Activated naive CD8-positive, alpha-beta T cell treated with anti-CD3 and anti-CD28 coated beads, Interleukin-2, amount 10 ng/mL, durations not matched to agents 7 days and 5 days (primary cell): ENCODE measurements at places on chromosomes 16 and 17. TPM values are rescaled to one million over a fixed set of nuclear protein-coding genes. Genes with fewer than 3 reads are reported as not detected.

GRCh38 chr17:21275579-21276263, 8.8 kb upstream of the MAP2K3 start:
- peak overlapping the region; percentile 82 for H3K27ac ChIP-seq
- H3K4me3 ChIP-seq, result peak overlapping the region; percentile 85
- no peaks in the 10 kb centered on the region for H3K27me3 ChIP-seq
- H3K36me3 ChIP-seq, result no peaks in the 10 kb centered on the region
- H3K4me1 ChIP-seq, result peaks cover 37% of the 10 kb centered on the region
- peak; percentile 98 for DNase-seq

DNA sequence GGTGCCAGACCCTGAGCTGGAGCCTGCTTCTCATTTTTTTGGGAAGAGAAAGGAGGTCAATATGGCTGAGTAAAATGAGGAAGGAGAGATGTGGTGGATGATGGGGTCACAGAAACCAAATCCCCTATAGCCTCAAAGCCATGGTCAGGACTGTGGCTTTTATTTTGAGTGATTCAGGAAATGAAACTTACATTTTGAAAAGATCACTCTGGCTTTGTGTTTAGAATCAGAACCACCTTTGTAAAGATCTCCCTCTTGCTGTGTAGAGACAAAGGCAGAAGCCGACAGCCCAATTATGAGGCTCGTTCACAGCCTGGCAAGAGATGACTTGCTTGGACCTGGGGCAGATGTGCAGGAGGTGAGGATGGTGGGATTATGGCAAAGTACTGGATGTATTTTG, 121.6 kb upstream of the ANKFN1 start:
- peaks cover 12% of the 10 kb centered on the region for H3K27me3 ChIP-seq
- no peak overlapping the region for H3K27ac ChIP-seq
- DNase-seq, result no peak

- H3K27me3 ChIP-seq, result no peaks in the 10 kb centered on the region
- H3K36me3 ChIP-seq, result peaks cover 19% of the 10 kb centered on the region
- no peak for DNase-seq
- no peak overlapping the region for H3K27ac ChIP-seq
- H3K4me1 ChIP-seq, result peaks cover 2% of the 10 kb centered on the region
Measured at GRCh38 chr17:17227608-17228520, 9.1 kb downstream of the FLCN start.

SLC38A8 gene
- not detected for total RNA-seq

- peak overlapping the region; percentile 89 for H3K27ac ChIP-seq
- peaks cover 2% of the 10 kb centered on the region for H3K27me3 ChIP-seq
- peaks cover 52% of the 10 kb centered on the region for H3K4me1 ChIP-seq
- peak overlapping the region; percentile 76 for H3K4me3 ChIP-seq
- DNase-seq, result peak; percentile 79
- peaks cover 11% of the 10 kb centered on the region for H3K36me3 ChIP-seq
Measured at GRCh38 chr17:48457080-48457836, 27.2 kb upstream of the SKAP1 start.

DNA sequence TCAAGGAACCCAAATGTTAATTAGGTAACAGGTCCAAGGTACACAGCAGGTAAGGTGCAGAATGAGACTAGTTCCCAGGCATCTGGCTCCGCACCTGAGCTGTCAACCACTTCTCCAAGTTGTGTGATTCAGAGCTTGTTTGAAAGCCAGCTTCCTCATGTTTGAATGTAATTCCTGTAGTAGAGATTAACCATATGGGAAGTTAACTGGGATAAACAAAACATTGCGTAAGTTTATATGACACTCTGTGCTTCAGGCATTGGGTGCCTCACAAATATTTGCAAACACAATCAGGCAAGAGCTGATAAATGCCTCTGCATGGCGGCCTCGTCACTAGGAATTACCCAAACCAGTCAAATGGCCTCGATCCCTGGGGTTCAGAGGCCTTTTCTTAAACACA, 27.9 kb upstream of the CPHXL start:
- no peaks in the 10 kb centered on the region for H3K36me3 ChIP-seq
- peaks cover 6% of the 10 kb centered on the region for H3K27me3 ChIP-seq
- peaks cover 1% of the 10 kb centered on the region for H3K4me1 ChIP-seq
- DNase-seq, result no peak
- H3K4me3 ChIP-seq, result no peak overlapping the region

FBXW10B gene
- 0.94 TPM for total RNA-seq

MYO15A gene
- total RNA-seq, result 1.0 TPM

CCL22 gene
- 0.33 TPM for total RNA-seq

MPRIP gene
- 239 TPM for total RNA-seq

- no peaks in the 10 kb centered on the region for H3K36me3 ChIP-seq
- no peak for DNase-seq
- H3K27me3 ChIP-seq, result no peaks in the 10 kb centered on the region
- no peak overlapping the region for H3K27ac ChIP-seq
Measured at GRCh38 chr16:31517800-31518402, 9.7 kb upstream of the RUSF1 start.

GRCh38 chr16:50816901-50817555, 75.1 kb downstream of the CYLD start:
- H3K4me1 ChIP-seq, result no peaks in the 10 kb centered on the region
- no peaks in the 10 kb centered on the region for H3K36me3 ChIP-seq
- no peak overlapping the region for H3K27ac ChIP-seq

DNA sequence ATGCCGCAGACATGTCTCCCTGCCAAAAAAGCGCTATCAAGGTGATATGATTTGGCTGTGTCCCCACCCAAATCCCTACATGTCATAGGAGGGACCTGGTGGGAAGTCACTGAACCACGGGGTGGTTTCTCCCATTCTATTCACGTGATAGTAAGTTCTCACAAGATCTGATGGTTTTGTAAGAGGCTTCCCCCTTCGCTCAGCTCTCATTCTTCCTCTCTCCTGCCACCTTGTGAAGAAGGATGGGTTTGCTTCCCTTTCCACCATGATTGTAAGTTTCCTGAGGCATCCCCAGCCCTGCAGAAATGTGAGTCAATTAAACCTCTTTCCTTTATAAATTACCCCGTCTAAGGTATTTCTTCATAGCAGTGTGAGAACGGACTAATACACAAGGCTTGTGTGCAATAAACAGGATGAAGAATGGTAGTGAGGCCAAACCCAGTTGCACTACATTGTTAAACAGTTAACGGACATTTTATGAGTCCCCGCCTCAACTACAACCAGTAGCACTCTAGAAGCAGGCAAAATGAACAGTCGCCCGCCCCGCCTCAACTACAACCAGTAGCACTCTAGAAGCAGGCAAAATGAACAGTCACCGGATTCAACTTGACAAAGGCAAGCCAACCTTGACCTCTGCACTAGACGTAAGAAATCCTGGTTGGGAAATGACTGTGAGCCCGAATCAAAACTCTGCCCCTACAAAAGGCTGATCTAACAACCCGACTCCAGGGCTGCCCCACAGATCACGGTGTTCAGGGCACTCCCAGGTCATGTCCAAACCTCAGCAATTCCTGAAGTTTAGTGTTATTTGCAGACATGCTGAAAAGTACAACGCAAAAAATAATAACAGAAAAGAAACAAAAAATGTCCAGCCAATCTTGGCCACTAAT, 26.3 kb downstream of the VPS53 start:
- H3K4me1 ChIP-seq, result peaks cover 6% of the 10 kb centered on the region
- H3K4me3 ChIP-seq, result no peak overlapping the region

- H3K36me3 ChIP-seq, result peaks cover 2% of the 10 kb centered on the region
- H3K27me3 ChIP-seq, result no peaks in the 10 kb centered on the region
- DNase-seq, result no peak
- no peak overlapping the region for H3K4me3 ChIP-seq
- no peak overlapping the region for H3K27ac ChIP-seq
Measured at GRCh38 chr16:53966821-53967571, 263.0 kb downstream of the FTO start.

SDR42E1 gene
- 12.5 TPM for total RNA-seq

DNA sequence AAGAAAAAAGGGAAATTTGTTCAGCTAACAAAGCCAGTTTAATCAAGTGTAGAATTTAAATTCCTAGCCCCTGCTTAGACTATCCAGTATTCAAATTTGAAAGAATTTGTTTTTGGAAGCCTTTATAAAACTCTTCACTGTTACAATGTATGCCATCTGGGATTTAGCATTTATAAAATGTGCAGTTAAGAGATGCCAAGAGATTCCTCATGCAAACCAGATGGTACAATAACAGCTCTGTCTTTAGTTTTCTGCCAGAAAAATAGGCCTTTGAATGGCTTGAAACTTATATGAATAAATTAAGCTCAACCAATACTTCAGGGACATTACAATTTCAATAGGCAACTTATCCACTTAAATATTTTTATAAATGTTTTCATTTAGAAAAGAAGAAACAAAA, 6.8 kb upstream of the ANKS4B start:
- peaks cover 69% of the 10 kb centered on the region for H3K27me3 ChIP-seq
- no peak overlapping the region for H3K27ac ChIP-seq

- peak overlapping the region; percentile 67 for H3K4me3 ChIP-seq
- peaks cover 25% of the 10 kb centered on the region for H3K36me3 ChIP-seq
- peaks cover 55% of the 10 kb centered on the region for H3K4me1 ChIP-seq
- peak overlapping the region; percentile 61 for H3K27ac ChIP-seq
- H3K27me3 ChIP-seq, result no peaks in the 10 kb centered on the region
Measured at GRCh38 chr17:39781031-39781860, 43.5 kb downstream of the GRB7 start.

CLEC3A gene
- not detected for total RNA-seq

- no peak for DNase-seq
- H3K4me3 ChIP-seq, result no peak overlapping the region
- H3K36me3 ChIP-seq, result peaks cover 3% of the 10 kb centered on the region
- no peak overlapping the region for H3K27ac ChIP-seq
Measured at GRCh38 chr17:41147531-41148204, 2.0 kb downstream of the KRTAP4-5 start.

DNA sequence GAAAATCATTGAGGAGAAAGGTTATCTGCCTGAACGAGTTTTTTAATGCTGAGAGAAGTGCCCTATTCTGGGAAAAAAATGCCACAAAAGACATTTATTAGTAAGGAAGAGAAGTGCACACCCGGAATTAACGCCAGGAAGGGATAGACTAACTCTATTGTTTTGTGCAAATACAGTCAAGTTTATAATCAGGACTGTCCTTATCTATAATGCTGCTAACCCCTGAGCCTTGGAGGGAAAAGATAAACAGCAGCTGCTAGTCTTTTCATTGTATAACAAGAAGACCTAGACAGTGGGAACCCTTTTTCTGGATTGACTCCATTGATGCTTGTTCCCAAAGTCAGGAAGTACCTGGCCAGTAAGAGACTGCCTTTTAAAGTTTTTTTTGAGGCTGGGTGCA, 26.5 kb downstream of the BCAS3 start:
- no peak overlapping the region for H3K4me3 ChIP-seq
- no peaks in the 10 kb centered on the region for H3K36me3 ChIP-seq
- H3K27ac ChIP-seq, result no peak overlapping the region

GRCh38 chr16:27106305-27106704, 39.6 kb downstream of the C16orf82 start:
- peaks cover 5% of the 10 kb centered on the region for H3K4me1 ChIP-seq
- H3K4me3 ChIP-seq, result no peak overlapping the region
- DNase-seq, result no peak
- no peaks in the 10 kb centered on the region for H3K36me3 ChIP-seq
- H3K27me3 ChIP-seq, result peaks cover 8% of the 10 kb centered on the region
- no peak overlapping the region for H3K27ac ChIP-seq
